ENCODE measurements at places on chromosomes 12 and 14.

DNA sequence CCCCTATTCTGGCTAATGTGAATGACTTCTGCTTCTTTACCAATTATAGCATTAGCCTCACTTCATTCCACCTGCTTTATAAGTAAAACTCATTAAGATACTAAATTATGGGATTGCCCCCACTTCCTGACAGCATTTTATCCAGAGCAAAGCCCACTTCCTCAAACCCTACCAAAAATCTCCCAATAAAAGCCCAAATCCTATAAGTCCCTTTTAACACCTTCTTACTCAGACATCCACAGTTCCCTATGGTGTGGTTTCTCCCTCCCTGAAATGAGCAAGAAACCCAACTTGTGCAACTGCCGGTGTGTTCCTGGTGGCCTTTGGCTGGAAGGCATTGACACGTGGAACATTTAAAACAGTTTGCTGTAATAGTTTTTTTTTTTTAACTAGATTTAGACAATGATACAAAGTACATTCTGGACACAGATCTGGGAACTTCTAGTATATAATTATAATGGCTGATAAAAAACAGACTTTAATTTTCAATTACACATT is 53.1 kb downstream of the BRMS1L start:
- no peak for DNase-seq

DNA sequence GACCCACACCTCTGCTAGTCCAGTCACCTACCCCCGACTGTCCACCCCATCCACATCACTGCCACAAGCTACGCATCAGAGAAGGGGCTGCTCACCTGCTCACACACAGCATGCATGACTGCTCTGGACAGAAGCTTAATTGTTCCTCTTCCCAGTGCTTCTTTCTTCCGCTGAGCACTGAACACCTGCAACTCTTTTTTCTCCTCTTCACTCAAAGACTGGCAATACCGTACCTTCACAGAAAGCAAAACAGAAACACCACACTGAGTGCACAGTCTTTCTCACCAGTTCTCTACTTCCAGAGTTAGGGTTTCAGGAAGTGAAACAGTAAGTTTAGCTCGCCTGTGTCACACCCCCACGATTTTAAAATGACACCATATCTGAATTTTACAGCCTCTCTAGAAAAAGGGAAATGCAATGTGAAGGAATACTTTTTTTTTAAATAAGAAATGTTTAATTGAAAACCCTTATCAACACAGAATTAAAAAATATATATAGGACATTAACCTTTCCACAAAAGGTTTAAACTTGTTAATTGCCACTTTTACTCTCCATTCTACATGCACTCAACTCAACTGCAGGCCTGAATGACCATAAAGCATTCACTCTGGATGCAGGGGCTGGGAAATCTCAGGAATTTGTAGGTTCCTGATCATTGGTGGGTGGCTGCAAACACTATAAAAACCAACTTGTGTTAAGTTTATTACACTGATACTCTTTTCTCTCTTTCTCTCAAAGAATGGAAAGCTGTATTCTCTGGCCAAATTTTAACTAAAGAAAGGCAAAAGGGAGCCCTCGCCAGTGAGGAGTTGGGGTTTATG is 120.0 kb downstream of the PRICKLE1 start:
- no peak for DNase-seq

- DNase-seq = peak; percentile 37
Measured at GRCh38 chr12:93502802-93503623, 35.7 kb downstream of the MRPL42 start.

DNA sequence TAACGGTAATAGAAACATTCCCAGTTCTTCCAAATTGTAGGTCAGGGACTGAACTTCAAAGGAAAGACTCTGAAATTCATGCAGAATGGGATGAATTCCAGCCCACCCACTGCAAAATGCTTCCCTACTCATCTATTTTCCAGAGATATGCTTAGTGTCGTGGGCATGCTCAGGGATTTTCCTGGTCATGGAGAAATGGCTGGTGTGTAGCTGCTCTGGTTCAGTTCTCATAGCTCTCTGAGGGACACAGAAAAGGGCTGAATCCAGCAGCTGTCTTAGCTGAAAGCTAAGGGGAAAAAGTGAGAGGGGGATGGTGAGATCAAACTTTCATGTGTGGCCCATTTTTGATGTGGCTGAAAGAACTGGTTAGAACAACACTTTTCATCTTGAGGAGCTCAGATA is 72.9 kb upstream of the KRAS start:
- peak; percentile 27 for DNase-seq

DNA sequence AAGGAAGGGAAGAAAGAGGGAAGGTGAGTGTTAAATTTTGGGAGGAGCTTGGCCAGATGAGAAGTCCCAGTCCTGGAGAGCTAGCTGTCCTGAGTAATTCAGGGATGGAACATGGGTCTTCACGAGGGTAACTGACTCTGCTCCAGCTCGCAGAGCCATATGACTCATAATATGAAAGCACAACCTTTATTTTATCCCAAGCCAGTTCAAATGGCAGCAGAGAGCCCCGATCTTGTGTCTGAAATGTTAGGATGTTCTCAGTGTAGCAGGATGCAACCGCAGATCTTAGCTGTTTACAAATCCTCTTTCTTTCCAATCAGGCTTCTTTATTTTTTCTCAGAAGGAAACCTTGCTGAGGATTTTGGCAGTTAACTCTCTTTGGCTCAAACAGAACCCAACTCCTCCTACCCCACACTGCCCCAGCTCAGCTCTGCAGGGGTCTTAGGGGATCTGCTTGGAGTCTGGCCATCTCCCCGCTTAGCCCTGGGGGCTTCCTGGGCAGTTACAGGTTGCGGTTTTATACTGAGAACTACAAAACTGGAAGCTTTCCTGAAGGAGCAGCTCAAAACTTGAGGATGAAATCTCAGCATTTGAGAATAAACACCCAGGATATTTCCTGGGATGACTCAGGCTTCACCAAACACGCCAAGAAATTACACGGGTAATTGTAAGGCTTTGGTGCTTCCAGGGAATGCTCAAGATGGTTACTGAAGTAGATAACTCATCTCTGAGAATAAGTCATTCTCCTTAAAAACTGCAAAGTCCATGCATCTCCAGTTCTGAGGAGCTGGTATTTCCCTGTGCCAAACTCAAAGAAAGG is 92.5 kb downstream of the VCPKMT start:
- DNase-seq = peak; percentile 89

GRCh38 chr12:123388177-123388950 is 4.4 kb downstream of the KMT5A start:
- DNase-seq = no peak

- no peak for DNase-seq
Measured at GRCh38 chr12:95740751-95741150, 49.8 kb downstream of the NTN4 start.

- no peak for DNase-seq
Measured at GRCh38 chr12:118981285-118982211, at the start of gene SRRM4. TSS of gene SRRM4 (plus strand) at chr12:118981541. CDS start at chr12:118981883, 342 bp downstream.

DNA sequence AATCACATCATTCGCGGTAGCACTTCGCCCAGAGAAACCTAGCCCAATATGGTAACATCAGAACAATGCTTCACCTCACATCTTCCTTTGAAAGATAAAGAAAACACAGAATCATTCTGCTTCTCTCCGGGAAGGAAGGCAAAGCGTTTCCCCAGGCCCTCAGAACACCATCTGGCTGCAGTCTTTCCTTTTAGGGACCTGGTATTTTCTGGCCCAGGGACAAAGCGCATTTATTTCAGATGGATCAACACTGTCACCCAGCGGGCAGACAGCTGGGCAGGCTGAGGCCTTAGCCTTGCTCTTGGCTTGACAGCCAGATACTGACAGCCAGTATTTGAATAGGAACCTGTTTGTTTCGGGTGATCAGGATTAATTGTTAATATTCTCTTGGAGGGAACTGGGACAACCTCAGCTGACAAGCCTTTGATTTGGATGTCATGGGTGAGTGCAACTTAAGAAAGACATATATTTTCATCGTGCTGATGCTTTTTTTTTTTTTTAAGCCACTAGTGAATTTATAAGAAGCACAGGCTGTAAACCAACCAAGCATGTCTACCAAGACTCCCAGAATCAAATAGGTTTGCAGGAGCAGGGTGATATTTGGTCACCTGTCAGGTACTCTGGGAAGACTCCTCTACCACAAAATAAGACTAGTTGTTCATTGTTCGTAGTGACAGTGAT is 118.9 kb downstream of the VEZT start:
- peak; percentile 73 for DNase-seq

- DNase-seq = no peak
Measured at GRCh38 chr12:52582486-52582885, 8.8 kb upstream of the KRT74 start.

- no peak for DNase-seq
Measured at GRCh38 chr12:29763301-29763683, 20.4 kb downstream of the TMTC1 start.

DNA sequence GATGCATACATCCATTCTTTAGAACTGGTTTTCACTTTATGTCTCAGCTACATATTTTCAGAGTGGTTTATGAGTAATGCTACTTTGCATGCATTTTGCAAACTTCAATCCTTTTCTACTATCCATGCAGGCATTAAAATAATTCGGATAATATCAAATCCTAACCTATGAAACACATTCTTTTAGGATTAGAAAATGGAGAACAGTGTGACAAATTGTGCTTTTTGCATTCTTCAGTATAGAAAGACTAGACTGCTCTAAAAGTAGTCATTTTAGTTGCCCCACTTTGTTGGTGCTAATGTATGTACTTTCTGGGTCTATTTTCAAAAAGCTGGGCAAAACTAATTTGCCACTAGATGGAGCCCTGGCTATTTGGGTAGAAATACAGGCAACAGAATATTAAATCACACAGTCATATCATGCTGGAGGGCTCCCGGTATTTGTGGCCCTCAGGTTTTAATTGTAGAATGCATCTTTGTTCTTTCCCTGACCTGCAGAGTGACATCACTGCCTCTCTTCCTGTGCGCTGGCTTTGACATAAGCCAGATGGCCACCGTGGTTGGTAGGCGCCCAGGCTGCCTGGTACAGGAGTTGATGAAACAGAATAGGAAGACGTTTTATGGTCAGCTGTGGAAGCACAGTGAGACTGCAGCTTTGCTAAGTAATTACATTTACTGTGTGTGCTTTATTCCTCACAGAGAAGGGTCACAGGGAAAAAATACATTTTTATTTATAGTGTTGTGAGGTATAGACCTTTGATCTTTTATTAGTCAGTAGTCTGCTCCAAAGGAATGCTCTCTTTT is 28.1 kb downstream of the MSRB3 start:
- DNase-seq = no peak

GRCh38 chr12:50597200-50598195 is 92.7 kb downstream of the DIP2B start:
- no peak for DNase-seq

GRCh38 chr14:63513756-63514155 is 29.4 kb downstream of the PPP2R5E start:
- no peak for DNase-seq

All from astrocyte of the cerebellum (primary cell).